CMK (cell line): ENCODE measurements at places on chromosomes 7 and 10.

GRCh38 chr7:57403601-57404342 is 46.2 kb upstream of the ZNF716 start:
- DNase-seq = no peak

- no peak for DNase-seq
Measured at GRCh38 chr10:23439452-23439960, 631 bp downstream of the OTUD1 start.

DNA sequence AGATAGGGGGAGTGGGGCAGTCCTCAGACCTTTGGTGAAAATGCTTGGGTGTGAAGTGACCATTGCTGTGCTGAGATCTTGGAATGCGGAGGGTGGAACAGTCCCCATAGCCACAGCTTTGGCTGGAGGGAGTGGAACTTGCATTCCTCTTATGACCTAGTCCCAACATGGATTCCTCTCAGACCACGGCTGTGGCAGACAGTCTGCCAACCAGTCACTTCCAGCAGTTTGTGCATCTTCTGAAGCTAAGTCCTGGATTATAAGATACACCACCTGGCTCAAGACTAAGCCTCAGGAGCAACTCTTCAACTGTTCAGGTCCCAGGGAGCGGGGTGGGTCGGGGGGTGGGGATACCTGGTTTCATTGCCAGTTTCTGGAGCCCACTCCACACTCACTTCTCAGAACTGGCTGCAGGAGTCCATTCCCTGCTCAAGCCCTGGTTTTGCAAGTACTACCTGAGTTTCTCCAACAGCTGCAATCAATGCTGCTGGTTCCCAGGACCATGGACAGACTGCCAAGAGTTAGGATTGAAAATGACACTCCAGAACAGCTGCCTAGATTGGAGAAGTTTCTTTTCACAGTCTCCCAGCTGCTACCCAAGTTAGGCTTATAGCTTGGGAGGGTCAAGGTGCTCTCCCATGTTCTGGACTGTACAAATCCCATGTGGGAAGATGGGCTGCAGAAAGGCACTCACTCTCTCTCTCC is 29.1 kb upstream of the DGKB start:
- DNase-seq = no peak

DNA sequence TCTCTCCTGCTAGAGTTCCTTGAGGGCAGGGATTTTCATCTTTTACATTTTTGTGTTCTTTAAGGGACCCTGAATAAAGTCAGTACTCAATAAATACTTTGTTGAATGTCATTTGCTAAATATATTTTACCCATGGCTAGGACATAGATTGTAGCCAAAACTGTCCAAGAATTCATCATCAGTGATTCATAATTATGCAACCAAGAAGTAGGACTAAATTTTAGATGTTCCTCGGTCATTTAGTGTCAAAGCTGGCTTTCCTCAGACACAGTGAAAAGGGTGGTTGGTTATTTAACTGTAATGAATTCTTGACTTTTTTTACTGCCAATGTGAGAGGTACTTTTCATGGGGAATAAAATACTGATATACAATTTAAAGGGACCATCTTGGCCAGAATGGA is 3.3 kb downstream of the NUDT13 start:
- DNase-seq = no peak

GRCh38 chr7:30074422-30075030 is 46.3 kb downstream of the PLEKHA8 start:
- DNase-seq = no peak

GRCh38 chr10:7832060-7832459 is 13.8 kb downstream of the TAF3 start:
- DNase-seq = no peak

DNA sequence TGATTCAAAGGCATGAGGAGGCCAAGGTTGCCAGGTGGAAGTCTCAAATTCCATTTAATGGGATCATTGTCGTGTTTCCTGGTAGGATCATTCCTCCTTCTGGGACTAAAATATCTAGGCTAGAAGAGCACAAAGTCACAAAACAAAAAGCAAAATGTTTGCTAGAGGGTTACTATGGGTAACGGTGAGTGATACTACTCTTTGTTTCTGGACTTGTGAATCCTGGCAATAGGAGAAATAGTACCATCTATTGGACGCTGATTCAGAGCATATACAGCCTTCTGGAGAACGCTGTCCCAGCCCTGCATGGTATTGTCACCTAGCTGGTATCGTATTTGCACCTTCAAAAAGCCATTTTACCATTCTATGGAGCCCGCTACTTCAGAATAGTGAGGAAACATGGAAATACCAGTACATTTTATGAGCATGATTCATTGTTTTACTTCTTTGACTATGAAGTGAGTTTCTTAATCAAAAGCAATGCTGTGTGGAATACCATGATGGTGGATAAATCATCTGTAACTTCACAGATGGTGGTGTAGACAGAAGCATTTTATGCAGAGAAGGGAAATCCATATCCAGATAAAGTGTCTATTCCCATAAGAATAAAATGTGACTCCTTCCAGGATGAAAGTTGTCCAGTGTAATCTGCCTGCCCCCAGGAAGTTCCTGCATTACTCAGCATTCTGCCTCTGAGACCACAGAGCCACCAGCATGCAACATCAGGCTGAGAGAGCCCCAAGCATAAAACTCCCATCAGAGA is 361.0 kb downstream of the ETV1 start:
- DNase-seq = no peak
